ENCODE measurements at places on chromosomes 13 and 19.
A peak's percentile ranks its signal among the peaks of the same experiment; 100 is the strongest.

DNA sequence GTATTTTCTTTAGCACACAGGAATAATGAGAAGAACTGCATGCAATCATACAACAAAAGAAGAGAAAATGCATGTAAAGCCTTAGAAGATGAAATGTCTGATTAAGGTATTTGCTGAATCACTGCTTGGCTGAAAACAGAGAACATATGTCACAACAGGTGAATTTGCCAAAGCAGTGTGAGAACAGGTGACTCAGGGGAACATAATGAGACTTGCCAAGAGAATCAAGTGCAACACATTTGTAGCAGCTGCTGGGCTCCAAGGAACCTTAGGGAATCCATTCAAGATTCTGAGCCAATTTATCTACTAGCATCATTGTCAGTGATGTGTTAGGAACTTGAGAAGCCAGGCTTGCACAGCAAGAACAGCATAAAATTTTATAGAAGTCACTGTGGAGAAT is 273.1 kb downstream of the PCDH20 start:
- DNase-seq = no peak

- DNase-seq = peak; percentile 23
These were observed 2.8 kb upstream of the LENG1 start for GRCh38 chr19:54162241-54162805.

DNA sequence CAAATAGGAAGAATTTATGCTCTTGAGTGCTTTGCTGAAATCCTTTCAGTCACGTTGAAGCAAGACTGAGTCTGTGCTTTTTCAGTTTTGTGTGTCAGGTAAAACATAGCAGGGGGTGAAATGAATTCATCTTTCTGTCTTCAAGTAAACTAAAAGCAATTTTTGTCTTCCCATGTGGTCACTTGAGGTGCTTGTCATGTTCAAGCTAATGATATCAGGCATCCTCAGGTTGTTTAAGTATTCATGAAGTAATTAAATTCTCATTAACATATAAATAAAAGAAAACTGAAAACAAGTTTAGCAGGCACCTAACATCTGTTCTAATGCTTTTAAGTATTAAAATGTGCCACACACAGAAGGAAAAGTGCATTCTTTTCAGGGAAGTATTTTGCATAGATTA is 2701.3 kb downstream of the PCDH9 start:
- no peak for DNase-seq

GRCh38 chr19:18298601-18299000 is 17.2 kb upstream of the JUND start:
- no peak for DNase-seq

DNA sequence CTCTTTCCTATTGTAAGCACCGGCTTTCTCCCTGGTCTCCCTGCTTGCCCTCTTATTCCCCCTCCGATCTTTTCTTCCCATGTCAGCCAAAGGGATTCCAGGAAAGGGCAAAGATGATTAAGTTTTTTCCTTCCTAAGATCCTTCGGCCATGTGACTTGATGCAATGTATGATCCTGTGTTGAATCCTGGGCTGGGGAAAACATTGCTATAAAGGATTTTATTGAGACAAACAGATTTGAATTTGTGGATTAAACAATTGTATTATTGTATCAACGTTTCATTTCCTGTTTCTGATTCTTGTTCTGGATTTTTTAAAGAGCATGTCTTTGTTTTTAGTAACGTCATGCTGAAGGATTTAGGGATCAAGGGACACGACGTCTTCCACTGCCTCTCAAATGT is 16.9 kb upstream of the ZNF541 start:
- no peak for DNase-seq

GRCh38 chr13:114089751-114090400 is 42.5 kb downstream of the RASA3 start:
- DNase-seq = no peak

DNA sequence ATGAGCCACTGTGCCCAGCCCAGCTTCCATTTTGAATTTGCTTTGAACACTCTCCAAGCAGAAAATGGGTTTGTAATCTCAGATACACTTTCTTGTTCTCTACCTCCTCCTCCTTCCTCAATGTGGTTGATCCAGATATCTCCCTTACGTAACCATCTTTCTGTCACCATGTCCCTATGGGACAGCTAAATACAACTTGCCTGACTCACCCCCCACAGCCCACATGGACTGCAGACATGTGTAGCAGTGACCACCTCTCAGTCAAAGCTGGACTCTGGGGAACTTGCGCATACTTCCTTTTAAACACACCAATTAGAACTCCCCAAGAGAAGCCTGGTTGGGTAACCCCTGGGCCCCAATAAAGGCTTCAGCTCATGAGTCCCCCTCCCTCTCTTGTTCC is 10.8 kb upstream of the ZNF799 start:
- no peak for DNase-seq

DNA sequence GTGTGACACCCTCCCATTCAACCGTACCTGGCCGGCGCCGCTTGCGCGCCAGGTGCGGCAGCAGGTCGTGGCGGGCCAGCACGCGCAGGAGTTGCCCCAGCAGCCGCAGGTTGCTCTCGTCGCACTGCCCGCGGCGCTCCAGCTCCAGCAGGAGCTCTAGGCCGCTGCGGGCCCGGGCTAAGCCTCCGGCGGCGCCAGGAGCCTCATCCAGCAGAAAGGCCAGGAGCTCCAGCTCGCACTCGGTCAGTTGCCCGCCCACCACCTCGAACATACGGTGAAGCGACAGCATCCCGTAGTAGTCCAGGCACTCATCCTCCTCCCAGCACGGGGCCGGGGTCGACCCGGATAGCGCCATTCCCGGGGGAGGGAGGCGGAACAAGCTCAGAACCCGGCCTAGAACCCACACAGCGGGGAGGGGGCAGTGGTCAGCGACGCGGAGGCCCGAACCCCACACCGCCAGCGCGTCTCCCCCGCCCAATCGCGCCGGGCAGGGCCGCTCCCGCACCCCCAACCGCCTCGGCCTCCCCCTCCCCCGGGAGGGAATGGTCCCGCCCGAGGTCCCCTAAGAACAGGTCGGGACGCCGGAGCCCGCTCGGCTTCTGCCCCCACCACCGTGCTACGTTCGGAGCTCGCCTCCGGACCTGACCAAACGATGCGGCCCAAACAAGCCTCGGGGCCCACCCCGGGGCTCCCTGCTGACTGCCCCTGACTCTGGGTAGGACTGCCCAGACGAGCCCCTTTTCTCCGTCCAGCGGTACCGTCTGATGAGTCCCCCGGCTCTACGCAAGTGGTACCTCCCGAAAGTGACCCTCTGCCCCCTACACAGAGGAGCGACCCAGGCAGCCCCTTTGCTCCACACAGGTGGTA is 591 bp downstream of the DEDD2 start:
- DNase-seq = no peak

DNA sequence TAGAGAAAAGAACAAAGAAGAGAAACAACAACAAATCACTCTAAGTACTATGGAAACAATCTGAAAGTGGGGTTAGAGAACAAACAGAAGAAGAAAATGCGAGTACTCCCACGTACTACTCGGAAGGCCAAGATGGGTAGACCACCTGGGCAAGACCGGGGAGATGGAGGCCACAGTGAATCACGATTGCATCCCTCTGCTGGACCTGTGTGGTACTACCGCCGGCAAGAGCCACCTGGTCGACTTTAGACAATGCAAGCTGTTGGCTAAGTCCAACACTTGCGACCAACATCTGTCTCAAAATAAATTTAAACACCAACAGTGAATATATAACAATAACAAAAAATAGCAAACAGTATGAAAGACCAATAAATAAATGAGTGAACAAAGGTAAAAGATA is 45.5 kb upstream of the ZNF91 start:
- DNase-seq = no peak

- DNase-seq = no peak
These were observed 205.5 kb upstream of the SOX21 start for GRCh38 chr13:94917824-94918223.

DNA sequence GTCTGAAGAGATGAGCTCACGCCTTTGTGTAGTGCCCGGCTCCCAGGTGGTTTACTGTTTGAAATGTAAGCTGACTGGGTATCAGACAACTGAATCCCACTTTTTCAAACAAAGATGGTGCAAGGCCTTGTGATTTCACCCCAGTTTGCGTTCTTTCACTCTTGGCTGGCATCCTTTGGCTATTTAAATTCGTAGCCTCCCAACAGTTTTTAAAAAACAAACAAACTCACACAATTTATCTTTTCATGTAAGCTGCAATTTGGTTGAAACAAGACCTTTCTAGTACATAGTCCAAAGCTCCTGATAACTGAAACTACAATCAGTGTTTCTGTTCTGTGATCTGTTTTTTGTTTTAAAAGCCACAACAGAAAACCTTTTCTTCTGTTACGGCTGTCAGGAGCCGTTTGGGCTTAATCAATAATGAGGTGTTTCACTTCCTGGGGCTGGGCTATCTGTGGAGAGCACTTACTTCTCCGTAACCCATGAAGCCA is 65.1 kb upstream of the NPAS1 start:
- no peak for DNase-seq

- no peak for DNase-seq
These were observed 26.2 kb downstream of the SLC8A2 start for GRCh38 chr19:47445527-47445926.

DNA sequence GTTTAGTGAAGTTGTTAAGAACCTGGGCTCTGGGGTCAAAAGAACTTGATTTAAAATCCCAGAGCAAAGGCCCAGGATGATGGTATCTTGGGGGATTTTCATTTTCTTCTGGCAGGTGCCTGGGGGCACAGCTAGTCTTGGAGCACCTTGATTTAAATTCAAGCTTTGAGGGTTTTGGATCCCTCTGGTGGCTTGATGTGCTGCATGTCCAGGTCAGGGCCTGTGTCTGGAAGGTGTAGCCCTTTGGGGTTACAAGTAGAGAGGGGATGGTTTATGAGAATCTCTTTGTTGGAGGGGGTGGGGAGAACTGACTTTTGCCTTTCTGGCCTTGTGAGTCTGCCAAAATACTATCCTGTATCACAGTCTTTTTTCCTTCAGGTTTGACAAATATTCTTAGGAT is 55.8 kb downstream of the AKAP11 start:
- DNase-seq = no peak

GRCh38 chr19:2089727-2090053 is 6.4 kb downstream of the MOB3A start:
- DNase-seq = no peak

- DNase-seq = no peak
These were observed 2.1 kb upstream of the KLHL26 start for GRCh38 chr19:18634612-18635297.

Measured in NCI-H187 treated with DMSO at 0.1 percent for 48 hours (cell line).